Stimulated activated naive CD4-positive, alpha-beta T cell (primary cell): ENCODE measurements at places on chromosomes 2 and 18.
A peak's percentile ranks its signal among the peaks of the same experiment; 100 is the strongest.

DNA sequence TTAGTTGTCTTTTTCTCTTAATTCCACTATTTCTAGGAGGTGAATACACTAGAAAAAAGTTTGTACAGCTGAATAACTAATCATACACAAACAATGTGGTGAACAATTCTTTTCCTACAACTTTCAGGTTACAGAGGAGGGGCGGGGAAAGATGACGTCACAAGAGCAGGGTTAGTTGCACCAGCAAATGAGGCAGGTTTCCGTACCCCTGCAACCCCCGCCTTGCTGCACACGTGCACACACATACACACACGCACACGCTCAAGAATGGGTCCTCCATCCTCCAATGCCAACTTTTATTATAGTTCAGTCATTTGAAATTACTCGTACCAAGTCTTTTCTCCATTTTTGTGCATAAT is 122.8 kb downstream of the ARL4C start:
- no peak for DNase-seq

DNA sequence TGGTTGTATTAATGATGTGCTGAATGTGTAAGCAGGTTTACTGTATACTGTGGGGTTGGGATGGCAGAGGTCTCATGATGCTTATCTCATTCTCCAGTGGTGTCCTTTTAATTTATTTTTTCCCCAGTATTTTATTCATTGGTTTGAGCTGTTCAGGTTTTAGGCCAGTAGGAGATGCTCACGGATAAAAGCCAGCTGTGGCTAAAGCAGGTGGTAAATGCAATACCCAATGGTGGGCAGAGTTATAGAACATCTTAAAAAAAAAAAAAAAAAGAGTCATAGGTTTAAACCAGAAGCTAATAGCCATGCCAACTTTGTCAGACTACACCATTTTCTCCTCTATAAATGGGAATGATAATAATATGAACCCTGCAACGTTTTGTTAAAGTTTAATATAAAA is 57.8 kb upstream of the NEUROD1 start:
- DNase-seq: no peak

GRCh38 chr2:216683846-216684245 is 11.5 kb downstream of the IGFBP5 start:
- DNase-seq: no peak

- DNase-seq: no peak
Measured at GRCh38 chr2:109194620-109194937, 65.6 kb downstream of the SH3RF3 start.

DNA sequence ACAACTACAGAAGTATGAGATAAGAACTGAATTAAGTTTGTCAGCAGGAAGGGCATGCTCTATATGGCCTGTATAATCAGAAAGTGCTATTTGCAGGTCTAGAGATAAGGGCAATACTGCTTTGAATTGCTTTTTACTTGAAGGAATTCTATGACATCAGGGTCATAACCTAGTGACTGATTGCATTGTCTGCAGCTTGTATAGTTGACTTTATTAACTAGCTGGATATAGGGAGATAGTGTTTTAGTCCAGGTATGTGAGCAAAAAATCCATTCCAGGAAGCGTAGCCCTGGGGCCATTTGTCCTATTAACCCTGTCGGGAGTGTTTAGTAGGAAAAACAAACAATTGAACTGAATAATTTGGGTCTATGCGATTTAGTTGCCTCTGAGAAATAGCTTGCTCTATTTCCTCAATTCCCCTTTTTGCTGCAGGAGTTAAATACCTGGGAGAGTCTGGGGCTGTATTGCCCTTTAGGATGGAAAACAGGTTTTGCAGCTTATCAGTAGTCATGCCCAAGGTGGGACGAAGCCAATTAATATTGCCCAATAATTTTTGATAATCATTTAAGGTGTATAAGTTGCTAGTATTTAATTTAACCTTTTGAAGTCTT is 30.0 kb downstream of the HTR2B start:
- no peak for DNase-seq

DNA sequence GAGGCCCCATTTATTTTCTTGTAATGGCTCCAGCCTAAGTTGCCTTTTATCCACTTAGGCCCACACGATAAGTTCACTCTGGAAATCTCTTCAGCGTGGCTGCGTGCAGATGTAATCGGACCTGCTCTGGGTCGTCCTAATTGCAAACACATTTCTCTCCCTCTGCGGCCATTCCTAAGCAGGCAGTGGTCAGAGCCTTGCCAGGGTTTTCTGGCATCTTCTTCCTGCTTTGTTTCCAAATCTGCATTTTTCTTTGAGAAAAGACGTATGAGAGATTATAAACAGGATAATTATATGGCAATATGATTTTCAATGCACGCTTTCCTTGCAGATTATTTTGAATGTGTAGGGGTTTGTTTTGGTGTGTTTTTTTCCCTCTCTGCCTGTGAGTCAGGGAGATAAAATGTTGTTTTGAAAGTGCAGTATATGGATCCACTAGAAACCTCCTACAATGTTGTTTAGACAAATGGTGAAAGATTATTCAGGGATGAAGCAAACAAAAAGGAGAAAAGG is 239.4 kb upstream of the TANK start:
- DNase-seq: no peak

DNA sequence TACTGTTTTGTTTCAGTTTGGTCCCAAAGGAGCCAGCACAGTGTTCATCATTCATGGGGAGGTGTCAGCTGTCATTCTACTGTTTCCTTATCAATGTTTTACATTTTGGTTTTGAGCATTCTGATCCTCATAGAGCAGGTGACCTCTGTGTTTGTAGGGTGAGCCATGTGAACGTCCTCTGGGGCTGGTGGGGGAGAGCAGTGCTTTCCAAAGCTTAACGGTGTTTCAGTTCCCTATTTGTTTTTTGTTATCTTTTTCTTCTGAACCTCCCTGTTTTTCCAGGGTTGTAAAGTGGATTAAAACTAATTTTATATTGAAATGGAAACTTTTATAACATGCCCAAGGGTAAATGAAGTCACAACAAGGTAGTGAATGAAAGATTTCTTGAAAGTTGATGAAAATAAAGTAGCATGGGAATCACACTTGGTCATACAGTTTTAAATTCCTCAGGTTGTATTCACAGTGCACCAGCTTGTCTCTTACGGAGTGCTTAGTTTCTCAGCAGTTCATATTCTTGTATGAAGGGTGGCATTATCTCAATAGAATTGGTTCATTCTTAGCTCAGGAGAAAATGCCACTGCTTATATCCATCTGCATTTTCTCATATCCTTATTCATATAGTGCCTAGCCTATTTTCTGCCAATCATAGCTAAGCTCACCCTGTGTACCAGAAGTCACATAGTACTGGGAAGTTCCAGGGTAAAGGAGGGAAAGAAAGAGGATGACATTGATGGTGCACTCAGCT is 54.5 kb downstream of the MAP4K4 start:
- DNase-seq: no peak

- no peak for DNase-seq
Measured at GRCh38 chr2:74499267-74499939, at the start of gene LBX2. TSS of gene LBX2 (minus strand) at chr2:74499603. CDS start at chr2:74499537, 66 bp downstream.

GRCh38 chr18:3554091-3554601 is 104.2 kb downstream of the TGIF1 start:
- no peak for DNase-seq

DNA sequence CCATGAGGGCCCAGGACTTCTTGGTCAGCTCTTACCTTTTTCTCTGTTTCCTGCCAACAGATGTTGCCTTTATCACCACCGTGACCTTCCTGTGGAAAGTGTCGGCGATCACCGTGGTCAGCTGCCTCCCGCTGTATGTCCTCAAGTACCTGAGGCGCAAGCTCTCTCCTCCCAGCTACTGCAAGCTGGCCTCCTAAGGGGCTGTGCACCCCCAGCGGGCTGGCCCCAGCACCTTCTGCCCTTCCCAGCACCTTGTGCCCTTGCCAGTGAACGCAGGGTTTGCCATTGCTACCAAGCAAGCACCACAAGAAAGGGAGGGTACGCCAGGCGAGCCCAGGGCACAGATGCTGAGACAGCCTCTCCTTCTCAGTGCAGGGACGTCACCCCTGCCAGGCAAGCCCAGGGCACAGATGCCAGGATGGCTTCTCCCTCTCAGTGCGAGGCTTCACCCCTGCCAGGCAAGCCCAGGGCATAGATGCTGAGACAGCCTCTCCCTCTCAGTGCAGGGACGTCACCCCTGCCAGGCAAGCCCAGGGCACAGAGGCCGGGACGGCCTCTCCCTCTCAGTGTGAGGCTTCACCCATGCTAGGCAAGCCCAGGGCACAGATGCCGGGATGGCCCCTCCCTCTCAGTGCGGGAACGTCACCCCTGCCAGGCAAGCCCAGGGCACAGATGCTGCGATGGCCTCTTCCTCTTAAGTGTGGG is 18.4 kb upstream of the NFATC1 start:
- no peak for DNase-seq

GRCh38 chr2:3195641-3196476 is 181.8 kb downstream of the EIPR1 start:
- DNase-seq: no peak

DNA sequence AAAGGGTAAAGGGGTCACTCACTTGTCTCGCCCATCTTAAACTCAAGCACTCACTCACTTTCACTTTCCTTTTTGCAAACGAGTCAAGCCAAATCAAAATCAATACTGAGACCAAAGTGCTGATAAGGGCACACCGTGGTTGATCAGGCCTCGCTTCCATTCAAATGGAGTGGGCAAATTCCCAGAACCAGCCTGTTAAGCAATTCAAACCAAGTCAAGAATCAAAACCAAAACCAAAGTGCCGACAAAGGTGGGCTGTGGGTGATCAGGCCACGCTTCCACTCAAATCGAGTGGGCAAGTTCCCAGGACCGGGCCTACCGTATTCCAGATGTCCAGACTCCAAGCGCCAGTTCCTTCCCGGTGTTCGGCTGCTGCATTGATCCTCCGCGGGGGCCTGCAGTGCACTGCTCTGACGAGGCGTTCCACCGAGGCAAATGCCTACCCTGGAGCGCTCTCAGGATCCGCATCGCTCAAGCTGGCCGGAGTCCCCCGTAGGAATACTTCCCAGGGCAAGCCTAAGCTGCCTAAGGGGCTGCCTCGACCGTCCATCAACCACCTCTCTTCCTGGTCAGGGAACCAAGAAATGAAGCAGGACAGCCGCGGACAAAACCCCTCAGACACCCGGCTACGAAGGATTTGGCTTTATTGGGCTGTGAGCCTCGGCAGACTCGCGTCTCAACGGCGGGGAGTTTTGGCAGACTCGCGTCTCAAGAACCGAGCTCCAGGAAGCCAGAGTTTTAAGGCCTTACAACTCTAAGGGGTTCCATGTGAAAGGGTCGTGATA is 89.9 kb upstream of the SLC1A4 start:
- no peak for DNase-seq

DNA sequence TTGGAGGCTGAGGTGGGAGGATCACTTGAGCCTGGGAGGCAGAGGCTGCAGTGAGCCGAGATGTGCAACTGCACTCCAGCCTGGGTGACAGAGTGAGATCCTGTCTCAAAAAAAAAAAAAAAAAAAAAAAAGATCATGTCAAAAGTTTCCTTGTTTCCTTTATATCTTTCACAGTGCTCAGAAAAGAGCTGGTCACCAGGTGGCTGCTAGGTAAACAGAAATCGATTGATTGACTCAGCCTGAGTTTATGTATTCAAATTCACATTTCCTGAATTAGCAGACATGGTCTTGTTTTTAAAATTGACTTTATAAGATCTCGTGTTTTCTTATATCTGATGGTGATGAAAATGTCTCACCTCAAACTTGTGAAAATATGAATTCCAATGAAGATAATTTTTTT is 261.8 kb upstream of the FANCL start:
- DNase-seq: no peak

- no peak for DNase-seq
Measured at GRCh38 chr2:136232456-136233172, 114.7 kb upstream of the CXCR4 start.

DNA sequence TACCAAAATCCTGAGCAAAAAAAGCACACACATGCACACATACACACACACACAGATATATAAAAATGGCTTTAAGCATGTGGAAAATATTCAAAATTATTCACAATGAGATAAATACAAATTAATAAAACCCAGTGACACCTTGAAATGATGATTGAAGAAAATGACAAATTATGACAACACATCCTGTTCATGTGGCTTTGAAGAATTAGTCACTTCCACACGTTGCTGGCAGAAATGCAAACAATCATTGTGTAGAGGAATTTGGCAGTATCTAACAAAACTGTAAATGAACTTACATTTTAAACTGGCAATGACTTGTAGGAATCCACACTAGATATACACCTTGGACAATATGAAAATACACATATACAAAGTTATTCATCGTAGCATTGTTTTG is 95.8 kb upstream of the RGPD4 start:
- no peak for DNase-seq

DNA sequence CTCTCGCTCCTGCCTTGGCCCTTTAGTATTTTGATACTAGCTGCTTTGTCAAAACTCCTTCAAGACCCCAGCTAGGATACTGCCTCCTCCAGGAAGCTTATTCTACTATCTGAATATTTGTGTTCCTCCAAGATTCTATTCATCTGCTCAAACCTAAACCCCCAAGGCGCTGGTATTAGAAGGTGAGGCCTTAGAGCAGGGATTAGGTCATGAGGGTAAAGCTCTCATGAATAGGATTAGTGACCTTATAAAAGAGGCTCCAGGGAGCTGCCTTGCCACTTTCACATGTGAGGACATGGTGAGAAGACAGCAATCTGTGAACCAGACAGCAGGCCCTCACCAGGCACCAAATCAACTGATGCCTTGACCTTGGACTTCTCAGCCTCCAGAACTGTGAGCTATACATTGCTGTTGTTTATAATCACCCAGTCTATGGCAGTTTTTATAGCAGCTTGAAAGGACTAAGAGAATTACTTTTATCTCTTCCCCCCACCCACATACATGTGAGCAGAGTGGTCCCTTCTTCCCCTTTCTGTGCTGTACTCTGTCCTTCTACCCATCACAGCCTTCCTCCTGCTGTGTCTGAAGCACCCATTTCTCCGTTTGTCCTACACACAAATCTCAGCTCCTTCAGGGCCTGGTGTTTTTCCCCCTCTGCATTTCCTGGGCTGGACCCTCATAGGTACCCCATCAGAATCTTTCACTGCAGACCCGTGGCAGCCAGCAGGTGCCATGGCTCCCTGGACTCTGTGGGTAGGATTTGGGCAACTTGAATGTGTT is 54.5 kb downstream of the HS1BP3 start:
- no peak for DNase-seq

DNA sequence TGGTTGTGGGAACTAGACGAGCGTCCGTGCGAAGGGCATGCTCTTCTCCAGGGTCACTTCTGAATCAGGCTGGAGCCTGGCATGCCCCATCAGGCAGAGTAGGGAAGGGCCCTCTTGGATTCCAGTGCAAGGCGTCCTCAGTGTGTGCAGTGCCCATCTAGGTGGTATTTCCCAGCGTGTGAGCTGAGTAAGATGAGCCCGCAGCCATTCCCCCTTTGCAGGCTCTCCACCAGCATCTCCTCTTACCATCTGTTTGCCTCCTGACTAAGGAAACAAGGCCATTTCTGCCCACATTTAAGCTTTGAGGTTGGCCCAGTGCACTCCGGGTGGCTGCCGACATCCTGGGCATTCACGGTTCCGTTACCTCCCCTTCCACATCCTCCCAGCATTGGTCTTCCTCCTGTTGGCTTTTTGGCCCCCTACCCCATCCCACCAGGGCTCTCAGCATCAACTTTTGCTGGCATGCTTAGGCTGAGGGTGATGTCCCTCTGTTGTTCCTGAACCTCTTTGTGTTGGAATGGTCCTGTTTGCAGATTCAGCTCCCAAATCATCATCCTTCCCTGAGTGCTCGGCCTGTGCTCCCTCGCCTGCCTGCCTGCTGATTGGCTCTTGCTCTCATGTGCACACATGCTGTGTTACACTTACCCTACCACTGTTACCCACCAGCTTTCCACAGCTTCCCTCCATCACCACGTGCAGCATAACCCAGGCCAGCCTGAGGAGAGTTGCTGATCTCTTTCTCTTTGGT is 11.8 kb downstream of the CEP68 start:
- peak; percentile 15 for DNase-seq
